Spinal cord (tissue), 10 donors: ENCODE measurements at places on chromosomes 7 and 10. TPM values are rescaled to one million over a fixed set of nuclear protein-coding genes. Genes with fewer than 3 reads are reported as not detected.
A peak's percentile ranks its signal among the peaks of the same experiment; 100 is the strongest.

DNA sequence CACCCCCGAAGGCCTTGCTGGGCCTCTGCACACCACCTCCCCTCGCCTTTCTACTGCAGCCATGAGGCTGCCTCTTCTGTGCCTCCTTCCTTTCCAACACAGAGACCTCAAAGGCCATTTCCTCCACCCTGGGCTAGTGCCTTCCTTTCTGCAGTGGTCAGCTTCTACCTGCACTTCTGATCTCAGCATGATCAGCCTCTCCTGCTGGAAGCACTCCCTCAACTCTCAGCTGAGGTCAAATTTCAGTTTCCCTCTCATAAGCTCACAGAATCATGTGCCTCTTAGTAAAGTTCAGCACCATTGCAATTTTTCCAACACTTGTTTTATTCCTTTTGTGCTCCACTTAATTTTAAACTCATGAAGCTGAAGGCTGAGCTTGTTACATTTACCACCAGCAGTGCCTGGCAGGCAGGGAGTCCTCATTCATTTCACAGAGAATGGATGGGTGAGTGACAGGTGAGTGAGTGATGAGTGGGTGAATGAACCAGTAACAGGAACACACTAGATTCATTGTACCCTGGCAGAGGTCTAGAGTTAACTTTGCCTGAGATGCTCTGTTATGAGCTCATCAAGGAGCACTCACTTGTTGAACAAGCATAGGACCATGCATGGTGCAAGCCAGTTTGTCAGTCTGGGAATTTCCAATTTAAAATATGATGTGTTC lies 124.0 kb upstream of the PRSS58 start:
- no peak for DNase-seq
- H3K36me3 ChIP-seq = no peaks in the 10 kb centered on the region
- H3K27ac ChIP-seq = no peak overlapping the region
- H3K4me3 ChIP-seq = no peak overlapping the region
- H3K4me1 ChIP-seq = peaks cover 6% of the 10 kb centered on the region

DNA sequence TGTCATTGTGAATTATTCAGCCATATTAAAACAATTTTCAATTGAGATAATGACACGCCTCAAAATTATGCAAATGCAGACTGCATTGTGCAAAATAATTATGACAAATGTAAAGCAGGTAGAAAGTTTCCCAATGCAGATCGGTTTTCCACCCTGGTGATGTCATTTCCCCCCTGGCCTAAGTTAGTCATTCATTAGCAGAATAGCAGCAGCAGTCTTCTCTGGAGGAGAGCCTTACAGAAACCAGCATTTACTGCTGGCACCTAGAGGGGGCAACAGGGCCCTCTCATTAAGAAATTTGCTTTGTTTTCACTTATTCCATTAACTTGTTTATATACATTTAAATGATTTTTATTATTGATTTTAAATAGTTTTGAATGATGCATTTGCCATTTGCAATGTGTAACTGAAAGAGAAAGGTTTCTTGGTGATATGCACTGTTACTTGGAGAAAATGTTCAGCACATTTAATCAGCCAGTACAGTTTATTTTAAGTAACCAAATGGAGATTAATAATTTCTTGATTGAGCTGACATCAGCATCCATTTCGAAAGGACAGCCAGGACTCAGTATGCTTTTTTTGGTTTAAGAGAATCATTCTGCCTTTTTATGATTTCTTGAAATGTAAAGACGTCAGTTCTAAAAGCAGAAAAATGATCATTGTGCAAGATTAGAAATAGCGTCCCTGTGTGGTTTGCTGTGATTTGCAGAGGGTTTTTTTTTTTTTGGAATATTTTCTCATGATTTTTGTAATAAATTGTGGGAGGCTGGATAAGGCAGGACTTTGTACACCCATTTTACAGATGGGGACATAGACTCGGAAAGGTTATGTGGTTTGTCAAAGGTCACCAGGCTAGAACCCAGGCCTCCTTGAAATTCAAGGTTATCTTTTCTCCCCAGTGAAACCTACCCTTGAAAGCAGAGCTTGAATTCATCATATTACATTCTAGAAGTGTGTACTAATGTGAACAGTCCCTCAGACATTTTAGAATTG lies 3.5 kb downstream of the ARID5B start:
- H3K27me3 ChIP-seq = no peaks in the 10 kb centered on the region
- no peak overlapping the region for H3K27ac ChIP-seq
- H3K4me3 ChIP-seq = peak overlapping the region; percentile 89
- DNase-seq = peak; percentile 79

DNA sequence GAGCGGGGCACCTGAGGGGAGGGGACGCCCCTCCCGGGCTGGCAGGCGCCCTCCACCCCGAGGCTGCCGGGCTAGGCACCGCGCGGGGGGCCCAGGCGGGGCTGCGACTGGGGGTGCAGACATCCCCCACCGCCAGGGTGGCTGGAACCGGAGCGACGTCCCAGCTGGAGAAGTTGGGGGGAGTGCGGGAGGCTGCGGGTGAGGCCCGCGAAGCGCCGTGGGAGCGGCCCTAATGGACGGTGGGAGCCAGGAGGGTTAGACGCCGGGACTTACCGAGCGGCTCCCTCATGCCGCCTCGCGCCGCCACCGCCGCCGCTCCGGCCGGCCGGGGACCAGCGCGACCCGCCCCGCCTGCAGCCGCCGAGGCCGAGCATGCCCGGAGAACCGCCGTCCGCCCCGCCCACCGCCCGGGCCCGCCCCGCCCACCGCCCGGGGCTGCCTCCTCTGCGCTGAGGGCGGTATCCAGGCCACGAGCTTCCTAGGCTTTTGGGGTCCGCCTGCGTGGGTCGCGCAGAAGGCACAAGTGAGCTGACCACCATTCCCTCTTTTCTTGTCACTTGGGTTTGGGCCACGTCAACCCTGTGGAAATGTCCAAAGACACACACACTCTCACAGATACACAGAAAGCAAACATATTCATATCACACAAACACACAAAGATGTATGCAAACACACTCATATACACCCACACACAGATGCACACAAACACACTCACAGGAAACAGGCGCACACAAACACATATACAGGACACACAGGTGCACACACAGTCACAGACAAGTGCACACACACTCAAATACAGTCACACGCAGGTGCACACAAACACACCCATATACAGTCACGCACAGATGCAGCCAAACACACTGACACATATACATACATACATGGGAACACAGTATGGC lies at the start of gene JCAD:
Gene JCAD (minus strand): TSS at position 378 of the 899 bp plus-strand sequence. CDS start 11,774 bp downstream, outside the sequence.
- DNase-seq = peak; percentile 82
- no peaks in the 10 kb centered on the region for H3K27me3 ChIP-seq
- peak within 1 kb of the TSS; percentile 76 for H3K27ac ChIP-seq
- peaks cover 7% of the 10 kb centered on the region for H3K4me1 ChIP-seq

DNA sequence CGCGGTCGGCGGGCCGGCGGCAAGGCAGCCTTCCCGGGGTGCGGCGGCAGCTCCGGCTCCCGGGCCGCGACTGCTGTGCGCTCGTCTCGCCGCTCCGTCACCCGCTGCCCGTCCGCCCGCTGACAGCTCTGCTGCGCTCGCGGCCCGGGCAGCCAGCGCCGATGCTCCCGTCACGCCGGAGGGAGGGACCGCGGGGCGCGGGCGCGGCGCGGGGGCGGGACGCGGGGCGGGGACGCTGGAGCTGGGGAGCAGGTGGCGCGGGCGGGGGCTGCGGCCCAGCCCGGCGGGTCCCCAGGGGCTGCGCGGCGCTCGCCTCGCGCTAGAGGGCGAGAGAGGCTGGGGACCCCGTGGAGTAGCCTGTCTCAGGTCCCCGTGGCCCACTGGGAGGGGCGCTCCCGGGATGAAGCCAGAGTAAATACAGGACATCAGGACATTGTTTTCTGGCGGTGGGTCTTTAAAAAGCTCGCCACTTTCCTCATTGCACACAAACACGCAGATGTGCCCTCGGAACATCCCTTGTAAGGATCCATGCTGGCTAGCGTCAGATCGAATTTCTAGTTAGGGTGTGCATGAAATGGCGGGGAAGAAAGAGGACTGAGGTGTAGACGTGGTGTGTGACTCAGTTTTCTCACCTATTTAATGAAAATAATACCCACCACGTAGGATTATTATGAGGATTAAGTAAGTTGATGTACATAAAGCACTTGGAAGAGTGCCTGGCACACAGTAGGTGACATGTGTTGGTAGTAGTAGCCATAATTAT lies at the start of gene ELAPOR2:
Gene ELAPOR2 (minus strand): TSS at position 130 of the 763 bp plus-strand sequence. CDS start 141 bp downstream, outside the sequence.
- H3K4me3 ChIP-seq = peak within 1 kb of the TSS; percentile 65
- H3K27me3 ChIP-seq = no peaks in the 10 kb centered on the region
- peak; percentile 95 for DNase-seq

- peaks cover 39% of the 10 kb centered on the region for H3K36me3 ChIP-seq
- no peak for DNase-seq
- no peaks in the 10 kb centered on the region for H3K27me3 ChIP-seq
- H3K27ac ChIP-seq = no peak overlapping the region
- no peak overlapping the region for H3K4me3 ChIP-seq
- H3K4me1 ChIP-seq = peaks cover 30% of the 10 kb centered on the region
These were observed 2.9 kb downstream of the TECPR1 start for GRCh38 chr7:98249106-98249505.

GRCh38 chr10:94225589-94225988 lies 137.2 kb downstream of the NOC3L start:
- H3K27ac ChIP-seq = no peak overlapping the region
- peaks cover 2% of the 10 kb centered on the region for H3K36me3 ChIP-seq
- DNase-seq = no peak
- no peaks in the 10 kb centered on the region for H3K27me3 ChIP-seq
- no peak overlapping the region for H3K4me3 ChIP-seq

GRCh38 chr7:76293407-76293901 lies 9.0 kb upstream of the HSPB1 start:
- no peak overlapping the region for H3K4me3 ChIP-seq
- no peaks in the 10 kb centered on the region for H3K27me3 ChIP-seq
- DNase-seq = no peak
- H3K27ac ChIP-seq = no peak overlapping the region

DNA sequence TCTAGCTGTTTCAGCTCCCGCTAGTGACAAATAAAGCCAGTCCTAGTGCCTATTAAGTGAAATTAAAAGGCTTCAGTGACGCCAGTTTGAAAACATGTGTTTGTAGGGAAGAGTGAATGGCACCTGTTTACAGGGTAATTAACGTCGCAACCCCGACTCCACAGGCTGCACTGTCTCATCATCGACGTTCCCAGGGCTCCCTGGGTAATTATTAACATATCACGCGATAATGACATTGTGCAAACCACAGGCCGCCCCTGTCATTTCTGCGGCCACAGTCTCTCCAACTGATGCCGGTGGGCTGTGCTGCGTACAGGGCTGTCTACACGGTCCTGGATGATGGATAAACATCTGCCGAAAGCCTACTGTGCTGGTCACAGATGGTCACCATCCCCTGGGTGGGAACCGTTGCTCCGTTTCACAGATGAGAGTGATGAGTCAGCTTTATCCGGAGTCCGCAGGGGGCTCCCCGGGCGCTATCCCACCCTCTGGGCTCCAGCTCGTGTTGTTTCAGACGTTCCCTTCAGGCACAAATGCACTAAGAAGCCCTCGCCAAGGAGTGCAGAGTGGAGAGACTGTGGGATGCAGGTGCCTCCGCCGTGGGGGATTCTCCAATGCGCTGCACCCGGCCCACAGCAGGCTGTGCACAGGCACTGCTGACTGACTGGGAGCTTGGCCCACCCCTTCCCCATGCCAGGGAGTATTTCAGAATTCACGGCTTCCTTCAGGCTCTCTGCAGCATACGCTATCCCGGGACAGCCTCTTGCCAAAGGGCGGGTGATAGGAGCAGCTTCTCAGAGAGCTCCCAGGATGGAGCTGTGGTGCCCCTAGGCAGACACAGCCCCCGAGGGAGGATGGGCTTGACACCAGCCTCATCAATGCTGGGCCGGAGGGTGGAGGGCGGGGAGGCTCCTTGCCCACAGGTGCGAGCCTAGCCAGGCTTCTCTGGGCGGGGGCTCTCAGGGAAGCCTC lies 491.8 kb upstream of the FOXK1 start:
- H3K27ac ChIP-seq = no peak overlapping the region
- H3K27me3 ChIP-seq = no peaks in the 10 kb centered on the region
- no peak for DNase-seq
- no peak overlapping the region for H3K4me3 ChIP-seq
- peaks cover 17% of the 10 kb centered on the region for H3K36me3 ChIP-seq
- H3K4me1 ChIP-seq = peaks cover 38% of the 10 kb centered on the region

GRCh38 chr7:40492946-40493345 lies 358.1 kb downstream of the SUGCT start:
- H3K4me3 ChIP-seq = no peak overlapping the region
- H3K27ac ChIP-seq = no peak overlapping the region
- no peaks in the 10 kb centered on the region for H3K36me3 ChIP-seq

DNA sequence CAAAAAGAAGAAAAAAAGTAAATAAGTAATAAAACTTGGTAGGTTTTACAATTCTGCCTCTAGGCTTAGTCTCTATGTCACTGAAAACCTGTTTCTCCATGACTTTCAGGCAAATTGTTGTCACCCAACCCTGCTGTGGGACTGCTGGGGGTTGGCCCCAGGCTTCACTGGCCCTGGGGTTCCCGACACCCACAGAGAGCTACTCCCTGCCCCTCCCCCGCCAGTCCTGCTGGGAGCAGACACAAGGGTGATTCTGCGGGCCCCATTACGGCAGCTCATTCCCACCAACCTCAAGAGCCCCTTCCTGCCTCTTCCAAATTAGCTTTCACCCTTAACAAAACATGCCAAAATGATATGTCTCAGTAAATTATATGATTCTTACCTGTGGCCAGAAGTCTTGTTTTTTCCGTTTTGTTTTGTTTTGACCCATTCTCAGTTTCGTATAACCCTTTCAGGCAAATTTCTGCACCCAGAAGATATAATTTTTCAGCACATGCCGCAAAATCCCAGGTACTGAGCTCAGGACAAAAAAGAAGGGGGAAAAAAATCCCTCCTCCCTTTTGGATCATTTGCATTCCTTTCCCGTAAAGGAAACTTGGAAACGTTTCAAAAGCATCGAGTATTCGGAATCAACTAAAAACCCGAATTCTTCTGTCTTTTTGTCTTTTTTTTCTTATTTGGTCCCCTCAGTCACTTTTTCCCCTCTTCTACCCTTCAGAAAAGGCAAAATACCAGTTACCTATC lies 27.8 kb downstream of the CHST15 start:
- no peak overlapping the region for H3K4me3 ChIP-seq
- H3K36me3 ChIP-seq = peaks cover 2% of the 10 kb centered on the region

GRCh38 chr7:13117592-13117991 lies 430.2 kb downstream of the ARL4A start:
- no peaks in the 10 kb centered on the region for H3K4me1 ChIP-seq
- no peaks in the 10 kb centered on the region for H3K36me3 ChIP-seq
- no peak overlapping the region for H3K4me3 ChIP-seq
- DNase-seq = no peak
- H3K27me3 ChIP-seq = no peaks in the 10 kb centered on the region

GRCh38 chr10:113709221-113709838 lies 29.6 kb downstream of the CASP7 start:
- H3K27me3 ChIP-seq = no peaks in the 10 kb centered on the region
- no peak overlapping the region for H3K27ac ChIP-seq
- H3K36me3 ChIP-seq = no peaks in the 10 kb centered on the region
- no peak overlapping the region for H3K4me3 ChIP-seq

DNA sequence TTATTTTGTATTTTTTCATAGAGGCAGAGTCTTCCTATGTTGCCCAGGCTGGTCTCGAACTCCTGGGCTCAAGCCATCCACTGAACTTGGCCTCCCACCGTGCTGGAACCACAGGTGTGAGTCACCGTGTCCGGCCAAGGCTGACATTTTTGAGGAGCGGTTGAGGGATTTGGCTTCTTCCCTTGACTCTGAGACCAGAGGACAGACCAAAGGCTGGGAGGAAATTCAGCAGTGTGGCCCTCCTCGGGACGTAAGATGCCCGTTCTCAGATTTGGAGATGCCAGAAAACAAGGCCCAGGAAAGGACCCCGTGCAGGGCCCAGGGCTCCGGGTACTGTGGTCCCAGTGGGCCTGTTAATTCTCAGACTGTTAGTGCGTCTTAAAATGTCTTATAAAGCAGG lies 146.2 kb downstream of the WDR37 start:
- no peak for DNase-seq
- H3K4me3 ChIP-seq = no peak overlapping the region
- no peaks in the 10 kb centered on the region for H3K27me3 ChIP-seq

Gene MACC1
- 0.17 TPM for polyA plus RNA-seq

Gene AIMP2
- 27.9 TPM for polyA plus RNA-seq

Gene SORBS1
- polyA plus RNA-seq = 97.5 TPM

Gene UCN3
- polyA plus RNA-seq = 1.1 TPM

Gene AKR1C2
- 48.9 TPM for polyA plus RNA-seq

Gene MINPP1
- 23.0 TPM for polyA plus RNA-seq
